ENCODE measurements at places on chromosomes 3 and 15. TPM values are rescaled to one million over a fixed set of nuclear protein-coding genes. Genes with fewer than 3 reads are reported as not detected.

GRCh38 chr3:124688581-124689454 lies 41.4 kb upstream of the UMPS start:
- DNase-seq: no peak

DNA sequence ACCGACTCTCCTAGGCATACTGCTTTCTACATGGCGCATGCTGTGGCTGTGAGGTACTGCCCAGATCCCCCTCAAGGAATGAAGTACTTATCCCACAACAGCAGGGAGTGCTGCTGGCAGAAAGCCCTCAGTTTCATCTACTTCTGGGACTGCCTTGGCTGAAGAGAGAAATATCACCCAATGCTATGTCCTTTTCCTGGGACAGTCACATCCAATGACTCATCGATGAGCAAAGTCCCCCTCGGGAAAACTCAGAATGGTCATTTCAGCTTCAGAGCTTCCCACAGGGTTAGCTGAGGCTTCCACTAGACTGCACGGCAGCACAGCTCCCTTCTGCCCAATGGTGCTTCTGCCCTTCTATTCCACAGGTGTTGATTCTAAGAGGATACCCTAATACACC lies 3.6 kb upstream of the NMD3 start:
- DNase-seq: no peak

CLDN16 gene
- not detected for total RNA-seq

- DNase-seq: no peak
Observed at GRCh38 chr3:21804330-21804729, 53.3 kb upstream of the ZNF385D start.

GRCh38 chr3:61239871-61240270 lies 11.4 kb downstream of the FHIT start:
- DNase-seq: no peak

A4GNT gene
- total RNA-seq: not detected

CLSTN2 gene
- 9.2 TPM for total RNA-seq

DNA sequence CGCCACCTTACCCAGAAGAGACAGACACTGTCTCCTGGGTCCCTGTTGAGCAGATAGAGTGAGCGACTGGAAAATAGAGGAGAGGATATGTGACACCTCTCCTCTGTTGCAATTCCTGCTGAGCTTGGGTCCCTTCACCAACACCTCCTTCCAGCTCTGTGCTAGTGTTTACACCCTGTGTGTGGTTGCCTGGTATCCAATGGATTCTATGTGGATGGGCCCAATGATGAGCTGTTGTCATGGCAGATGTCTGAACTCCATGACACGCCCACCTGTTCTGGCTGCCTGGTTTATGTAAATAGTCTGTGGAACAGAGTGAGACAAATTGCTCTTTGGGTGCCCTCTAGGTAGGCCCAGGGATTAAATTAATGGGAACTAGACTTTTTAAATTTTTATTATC lies 23.7 kb downstream of the RBM5 start:
- no peak for DNase-seq

GRAMD2A gene
- 1.1 TPM for total RNA-seq

GRCh38 chr3:75305901-75306300 lies 358.2 kb upstream of the FRG2C start:
- DNase-seq: no peak

ROBO2 gene
- 1.6 TPM for total RNA-seq

GRCh38 chr15:34239151-34239808 lies 14.5 kb downstream of the EMC4 start:
- no peak for DNase-seq

- no peak for DNase-seq
Observed at GRCh38 chr3:173397161-173398110, at the start of gene NLGN1. Gene NLGN1, plus strand, starts transcription at chr3:173397744.

MORC1 gene
- not detected for total RNA-seq

DNA sequence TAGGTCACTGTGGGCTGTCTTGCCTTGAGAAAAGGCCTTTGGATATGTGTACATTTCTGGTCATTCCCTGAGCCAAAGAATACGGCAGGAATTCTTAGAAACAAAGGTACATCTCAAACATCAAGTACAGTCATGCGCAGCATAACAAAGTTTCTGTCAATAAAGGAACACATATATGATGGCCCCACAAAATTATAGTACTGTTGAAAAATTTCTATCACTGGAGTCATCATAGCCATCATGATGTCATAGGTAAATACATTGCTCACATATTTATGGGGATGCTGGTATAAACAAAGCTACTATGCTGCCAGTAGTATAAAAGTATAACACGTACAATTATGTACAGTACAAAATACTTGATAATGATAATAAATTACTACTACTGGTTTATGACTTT lies 38.9 kb upstream of the NECTIN3 start:
- DNase-seq: no peak

All from esophagus muscularis mucosa (tissue), 4 donors.